H9 (cell line): ENCODE measurements at places on chromosomes 4 and X. TPM values are rescaled to one million over a fixed set of nuclear protein-coding genes. Genes with fewer than 3 reads are reported as not detected.

DNA sequence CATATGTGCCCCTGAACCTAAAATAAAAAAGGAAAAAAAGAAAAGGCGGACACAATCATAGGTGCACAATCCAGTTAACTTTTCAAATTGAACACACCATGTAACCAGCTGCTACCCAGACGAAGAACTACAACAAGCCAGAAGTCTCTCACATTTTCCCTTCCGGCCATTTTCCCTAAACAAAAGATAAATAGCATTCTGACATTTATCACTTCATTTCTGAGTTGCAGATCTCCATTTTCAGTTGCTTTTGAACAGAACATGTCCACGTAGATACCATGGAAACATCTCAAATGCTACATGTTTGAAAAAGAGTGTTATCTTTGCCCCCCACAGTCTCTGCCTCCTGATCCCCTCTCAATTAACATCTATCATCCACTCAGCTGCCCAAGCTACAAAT, 29.2 kb upstream of the CABS1 start:
- no peak for DNase-seq

DNA sequence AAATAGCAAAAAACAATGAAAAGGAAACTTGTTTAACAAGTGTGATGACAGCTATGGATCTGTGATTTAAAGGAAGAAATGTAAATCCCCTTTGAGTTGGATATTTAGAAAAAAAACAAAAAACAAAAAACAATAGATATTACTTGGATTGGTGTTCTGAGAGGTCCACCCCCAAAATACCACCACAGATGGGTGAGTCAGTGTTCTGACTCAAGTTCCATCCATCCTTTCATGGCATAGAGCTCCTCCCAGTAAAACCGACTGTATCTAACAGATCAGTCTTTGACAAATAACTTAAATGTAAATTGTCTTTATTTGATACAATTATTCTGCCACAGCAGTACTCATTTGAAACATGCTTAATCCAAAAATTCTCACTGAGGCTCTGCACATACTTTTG, 27.4 kb downstream of the TMPRSS11B start:
- no peak for DNase-seq

DNA sequence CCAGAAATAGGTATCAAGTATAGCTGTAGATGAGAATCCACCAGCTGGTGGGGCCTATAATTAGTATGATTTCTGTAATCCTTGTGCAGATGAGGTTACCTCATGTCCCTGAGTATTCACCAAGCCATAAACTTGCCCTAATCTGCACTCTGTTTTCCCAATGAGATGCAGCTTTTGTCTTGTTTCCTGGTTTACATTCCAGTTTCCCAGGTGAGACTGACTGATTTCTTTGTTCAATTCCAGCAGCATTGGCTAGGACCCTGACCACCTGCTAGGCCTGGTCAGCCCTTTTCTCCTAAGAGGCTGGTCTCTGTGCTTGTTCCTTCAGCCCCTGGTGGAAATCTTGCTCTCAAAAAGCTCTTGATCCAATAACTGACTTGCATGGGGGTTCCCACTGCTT, 44.6 kb downstream of the GABRB1 start:
- no peak for DNase-seq

GRCh38 chr4:66604192-66604591, 933.9 kb upstream of the EPHA5 start:
- DNase-seq = no peak

- peak; percentile 62 for DNase-seq
Observed at GRCh38 chrX:48648336-48648751, 35.3 kb upstream of the WAS start.

- no peak for DNase-seq
Observed at GRCh38 chr4:85964298-85964697, 395.6 kb downstream of the MAPK10 start.

- DNase-seq = no peak
Observed at GRCh38 chr4:40621229-40621591, 8.5 kb downstream of the RBM47 start.

DNA sequence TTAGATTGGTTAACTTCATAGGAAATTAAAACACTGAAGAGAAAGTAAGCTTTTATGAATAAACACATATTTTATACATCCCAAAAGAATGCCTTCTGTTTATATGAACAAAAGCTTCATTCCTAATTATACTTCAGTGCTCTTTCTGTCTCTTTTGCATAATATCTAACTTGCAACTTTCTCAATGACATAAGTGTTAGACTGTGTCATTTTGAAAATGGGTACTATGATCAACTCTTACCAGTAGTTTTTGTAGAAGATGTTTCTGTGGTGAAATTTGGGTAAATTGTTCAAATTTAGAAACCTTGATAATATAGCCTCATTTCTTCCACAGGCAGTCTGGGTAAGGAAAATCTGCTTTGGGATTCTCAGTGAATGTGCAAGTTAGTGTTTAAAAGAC, 991.4 kb downstream of the CCSER1 start:
- no peak for DNase-seq

DNA sequence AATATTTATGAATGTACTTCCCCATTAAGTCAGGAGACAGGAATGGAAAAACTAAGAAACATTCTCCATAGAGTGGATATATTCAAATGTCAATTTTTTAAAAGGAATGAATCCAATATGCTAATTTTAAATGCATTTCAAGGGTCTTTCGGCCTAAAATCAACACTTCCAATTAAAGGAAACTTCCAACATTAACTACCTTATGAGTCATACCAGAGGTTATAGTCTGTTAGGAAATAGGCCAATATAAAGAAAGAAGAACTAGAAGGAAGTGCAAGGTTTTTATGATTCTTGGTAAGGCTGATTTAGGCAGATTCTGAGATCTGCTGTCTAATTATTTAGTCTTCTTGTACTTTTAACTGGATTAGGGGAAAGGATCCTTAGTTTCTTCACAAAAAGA, 260.1 kb upstream of the EDNRA start:
- DNase-seq = no peak

GRCh38 chr4:128675083-128675482, 134.4 kb upstream of the JADE1 start:
- DNase-seq = no peak

- DNase-seq = peak; percentile 25
Observed at GRCh38 chr4:3302786-3303564, 10.2 kb downstream of the RGS12 start.

DNA sequence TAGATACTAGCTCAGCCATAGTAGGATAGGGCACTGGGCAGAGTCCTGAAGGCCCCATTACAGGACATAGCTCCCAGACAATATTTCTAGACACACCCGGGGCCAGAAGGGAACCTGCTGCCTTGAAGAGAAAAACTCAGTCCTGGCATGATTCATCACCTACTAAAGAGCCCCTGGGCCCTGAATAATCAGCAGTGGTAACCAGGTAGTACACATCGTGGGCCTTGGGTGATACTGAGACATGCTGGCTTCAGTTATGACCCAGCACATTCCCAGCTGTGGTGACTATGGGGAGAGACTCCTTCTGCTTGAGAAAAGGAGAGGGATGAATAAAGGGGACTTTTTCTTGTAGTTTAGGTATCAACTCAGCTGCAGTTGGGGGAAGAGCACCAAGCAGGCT, 104.3 kb upstream of the STK26 start:
- DNase-seq = no peak

DNA sequence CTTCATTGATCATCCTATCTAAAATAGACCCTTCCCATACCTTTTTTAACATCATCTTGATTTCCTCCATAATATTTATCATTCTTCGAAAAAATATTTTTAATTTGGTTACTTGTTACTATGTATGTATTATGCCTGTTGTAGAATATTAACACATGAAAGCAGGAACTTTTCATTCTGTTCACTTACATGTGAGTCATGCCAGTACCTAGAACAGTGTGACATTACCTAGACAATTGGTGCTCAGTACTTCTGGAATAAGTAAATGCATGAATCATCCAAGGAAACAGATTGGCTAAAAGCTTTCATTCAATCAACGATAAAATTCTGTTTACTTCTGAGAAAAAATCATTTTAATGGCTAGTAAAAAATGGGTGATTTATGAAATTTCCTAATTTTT, 76.4 kb downstream of the CXXC4 start:
- no peak for DNase-seq

TMEM156 gene
- not detected in 2 replicates for total RNA-seq

SCFD2 gene
- total RNA-seq = 10.1 TPM in 2 replicates

RAB9B gene
- total RNA-seq = 0.15 and 0.31 TPM in 2 replicates

XG gene
- 1.1 and 1.7 TPM in 2 replicates for total RNA-seq

F9 gene
- total RNA-seq = not detected in 2 replicates

CENPVL3 gene
- 3.3 and 4.4 TPM in 2 replicates for total RNA-seq

RPS6KA6 gene
- total RNA-seq = 10.5 and 12.1 TPM in 2 replicates

SPANXA2 gene
- not detected in 2 replicates for total RNA-seq
